ENCODE measurements at places on chromosomes 6 and 20.
A peak's percentile ranks its signal among the peaks of the same experiment; 100 is the strongest.

DNA sequence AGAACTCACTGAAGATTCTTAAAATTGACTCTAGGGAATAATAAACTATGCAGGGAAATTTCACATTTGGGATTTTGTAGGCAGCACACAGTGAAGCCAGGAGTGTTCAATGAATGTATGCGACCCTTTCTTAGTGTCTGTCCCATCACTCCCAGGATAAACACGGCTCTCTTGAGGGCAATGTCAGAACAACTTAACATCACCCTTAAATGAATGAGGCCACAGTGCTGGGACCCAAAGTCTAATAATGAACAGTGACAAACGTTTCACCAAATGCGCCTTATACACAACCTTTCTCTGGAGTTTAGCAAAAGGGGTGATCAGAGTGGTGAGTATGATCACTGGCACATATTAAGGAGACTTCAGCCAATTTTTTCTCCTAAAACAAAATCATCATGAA, 237.3 kb downstream of the CLVS2 start:
- DNase-seq: peak; percentile 68

GRCh38 chr6:160198606-160199211, 59.9 kb downstream of the SLC22A2 start:
- no peak for DNase-seq

- no peak for DNase-seq
Measured at GRCh38 chr20:17497821-17498580, 33.2 kb downstream of the BFSP1 start.

DNA sequence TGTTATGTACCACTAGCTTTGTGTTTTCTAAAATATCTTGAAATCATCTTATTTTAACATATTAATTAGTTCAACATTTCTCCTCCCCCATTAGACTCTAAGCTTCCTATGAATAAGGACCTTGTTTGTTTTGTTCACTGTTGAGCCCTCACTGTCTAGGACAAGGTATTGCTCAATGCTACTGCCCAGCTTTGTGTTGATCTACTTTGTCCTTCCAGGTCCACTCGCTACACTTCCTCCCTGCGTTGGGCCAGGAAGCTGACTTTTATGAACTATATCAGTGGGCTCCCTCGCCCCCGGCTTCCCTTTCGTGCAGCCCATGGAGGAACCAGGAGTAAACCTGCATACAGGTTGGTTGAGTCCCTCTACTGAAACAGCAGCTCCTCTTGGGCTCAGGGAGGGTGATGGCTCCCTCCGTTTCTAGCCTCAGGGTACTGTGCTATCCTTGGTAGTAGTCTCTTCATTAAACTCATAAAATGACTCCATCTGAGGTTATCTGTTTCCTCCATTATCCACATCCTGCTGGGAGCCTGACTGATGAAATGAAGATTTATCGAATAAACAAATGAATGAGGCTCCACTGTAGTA, 272.5 kb downstream of the CLIC5 start:
- DNase-seq: no peak

- no peak for DNase-seq
Measured at GRCh38 chr6:120514544-120514943, 819.7 kb downstream of the TBC1D32 start.

DNA sequence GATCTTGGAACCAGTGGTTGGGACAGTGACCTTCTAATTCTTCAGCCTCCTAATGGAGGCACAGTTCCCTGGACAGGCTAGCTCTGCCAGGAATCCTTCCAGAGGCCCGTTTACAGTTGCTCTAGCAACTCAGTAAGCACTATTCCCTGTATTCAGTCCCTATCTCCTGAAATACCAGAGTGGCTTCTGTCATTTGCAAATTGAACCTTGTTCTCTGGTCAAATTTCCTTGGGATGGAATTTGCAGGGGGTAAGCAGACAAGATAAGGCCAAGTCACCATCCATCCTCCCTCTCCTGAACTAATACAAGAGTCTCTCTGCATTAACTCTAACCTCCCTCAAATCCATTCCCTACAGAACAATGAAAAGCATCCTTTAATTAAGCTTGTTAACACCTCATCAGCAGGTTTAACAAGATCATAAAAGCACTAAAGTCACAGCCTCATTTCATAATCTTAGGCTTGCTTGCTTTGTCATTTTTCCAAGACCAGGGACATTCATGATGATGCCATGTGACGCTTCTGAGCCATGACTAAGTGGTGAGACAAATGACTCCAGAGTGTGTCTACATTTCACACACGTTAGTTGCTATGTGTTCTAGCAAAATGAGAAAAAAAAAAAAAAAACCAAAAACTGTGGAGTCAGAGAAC, 37.1 kb downstream of the SLC22A23 start:
- no peak for DNase-seq

- DNase-seq: no peak
Measured at GRCh38 chr6:558089-558488, 98.8 kb downstream of the HUS1B start.

GRCh38 chr6:125989631-125990030, 3.3 kb downstream of the TRMT11 start:
- DNase-seq: no peak

DNA sequence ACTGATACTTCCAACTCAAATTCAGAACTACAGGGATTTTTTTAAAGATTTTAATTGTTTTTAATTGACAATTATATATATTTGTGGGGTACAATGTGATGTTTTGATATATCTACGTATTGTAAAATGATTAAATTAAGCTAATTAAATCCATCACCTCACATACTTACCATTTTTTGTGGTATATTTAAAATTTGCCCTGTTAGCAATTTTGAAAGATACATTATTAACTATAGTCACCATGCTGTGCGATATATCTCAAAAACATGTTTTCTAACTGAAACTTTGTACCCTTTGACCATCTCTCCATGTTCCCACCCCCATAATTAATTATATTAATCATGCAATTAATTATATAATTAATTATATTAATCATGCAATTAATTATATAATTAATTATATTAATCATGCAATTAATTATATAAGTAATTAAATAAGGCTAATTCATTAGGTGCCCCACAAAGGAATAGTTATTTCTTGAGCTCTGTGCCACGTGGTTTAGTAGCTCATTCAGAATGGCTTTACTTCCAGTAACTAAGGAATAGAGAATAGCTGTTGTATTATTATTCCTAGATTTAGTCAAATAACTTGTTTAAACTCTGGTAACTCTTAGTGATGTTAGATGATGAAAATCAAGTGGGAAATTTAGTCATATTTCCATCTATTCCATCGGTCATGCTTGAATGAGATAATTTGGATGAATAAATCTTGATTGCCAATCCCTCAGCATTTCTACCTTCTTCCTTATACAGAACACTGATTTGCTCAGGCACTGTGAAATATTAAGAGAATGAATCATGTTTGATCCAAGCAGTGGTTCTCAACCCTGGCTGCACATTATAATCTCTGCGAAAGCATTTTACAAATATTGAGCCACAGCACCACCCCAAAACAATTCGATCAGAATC, 25.1 kb downstream of the LOC128125822 start:
- DNase-seq: no peak

DNA sequence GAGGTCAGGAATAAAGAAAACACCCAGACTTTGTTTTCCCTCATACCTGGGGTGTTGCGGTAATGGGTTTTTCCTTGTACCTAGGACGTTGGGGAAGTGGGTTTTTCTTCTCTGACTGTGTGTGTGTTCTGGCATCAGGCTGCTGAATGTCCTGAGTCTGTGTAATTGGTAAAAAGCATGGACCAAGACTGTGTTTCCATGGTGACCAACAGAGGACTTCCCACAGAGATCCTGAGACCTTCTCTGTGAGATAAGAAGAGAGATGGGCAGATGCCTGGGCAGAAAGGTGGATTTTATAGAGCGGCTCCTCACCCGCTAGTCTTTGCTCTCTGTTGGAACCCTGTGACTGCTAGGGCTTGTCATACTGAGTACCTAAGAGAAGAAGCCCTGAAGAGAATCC, 135.4 kb upstream of the GGTLC1 start:
- no peak for DNase-seq

- DNase-seq: peak; percentile 41
Measured at GRCh38 chr6:28696167-28696566, 170.5 kb downstream of the GPX5 start.

GRCh38 chr20:31977080-31977479, 9.1 kb downstream of the XKR7 start:
- DNase-seq: no peak

GRCh38 chr6:17101422-17102257, at the start of gene STMND1:
Gene STMND1 (plus strand): TSS chr6:17102050. CDS start chr6:17102258, 208 bp downstream.
- peak; percentile 71 for DNase-seq

DNA sequence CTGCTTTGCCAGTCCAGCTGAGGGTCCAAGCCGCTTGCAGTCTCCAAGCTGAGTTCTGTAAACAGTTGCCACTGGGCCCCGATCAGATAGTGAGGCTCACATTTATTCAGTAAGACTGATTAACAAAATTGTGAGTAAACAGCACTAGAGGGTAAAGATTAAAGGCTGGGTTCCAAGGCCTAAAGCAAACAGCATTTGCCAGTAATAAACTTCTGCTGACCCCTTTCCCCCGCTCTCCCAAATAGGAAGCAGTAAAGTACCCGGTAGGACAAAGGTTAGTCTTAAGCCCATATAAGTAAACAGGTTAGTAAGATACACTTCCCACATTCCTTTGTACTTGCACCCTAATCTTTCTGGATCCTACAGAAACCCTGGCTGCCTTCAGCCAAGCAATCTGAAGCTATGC, 181.8 kb downstream of the MEI4 start:
- no peak for DNase-seq

- peak; percentile 90 for DNase-seq
Measured at GRCh38 chr6:35213824-35214756, at the start of gene SCUBE3. Gene SCUBE3 (plus strand): TSS chr6:35213956. CDS start chr6:35214419, 463 bp downstream.

- no peak for DNase-seq
Measured at GRCh38 chr20:17012546-17013226, 214.2 kb upstream of the PCSK2 start.

- DNase-seq: peak; percentile 33
Measured at GRCh38 chr20:53914091-53914780, 156.2 kb downstream of the BCAS1 start.

- DNase-seq: peak; percentile 76
Measured at GRCh38 chr6:139473231-139473701, 98.8 kb upstream of the CITED2 start.

GRCh38 chr6:128074567-128074966, 173.7 kb upstream of the THEMIS start:
- DNase-seq: no peak

DNA sequence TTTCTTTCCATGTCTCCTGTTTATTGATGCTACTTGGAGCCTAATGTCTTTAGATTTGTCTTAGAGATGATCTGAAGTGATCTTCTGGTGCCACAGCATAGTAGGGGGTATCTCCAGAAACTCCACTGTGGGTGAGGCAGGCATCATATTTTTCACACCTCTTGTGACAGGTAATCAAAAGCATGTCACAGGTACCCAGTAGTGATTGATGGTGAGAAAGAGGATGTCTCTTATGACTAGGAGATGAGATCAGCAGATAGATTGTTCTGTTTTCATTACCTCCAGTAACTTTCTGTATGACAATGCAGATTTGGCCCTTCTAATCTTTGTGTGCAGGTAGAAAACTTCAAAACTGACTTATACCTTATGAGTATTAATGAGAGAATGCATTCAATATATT, 13.5 kb downstream of the NCOA7 start:
- DNase-seq: no peak

DNA sequence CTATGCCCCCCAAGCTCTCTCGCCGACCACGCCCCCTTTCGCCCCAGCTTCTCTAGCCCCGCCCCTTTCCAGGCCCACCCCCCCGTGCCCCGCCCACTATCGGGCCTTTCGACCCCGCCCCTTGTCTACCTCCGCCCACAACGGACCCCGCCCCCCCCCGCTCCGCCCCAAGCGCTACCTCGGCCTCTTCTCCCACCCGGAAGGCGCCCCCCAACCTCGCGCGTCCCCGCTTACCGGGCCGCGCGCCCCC, 200 bp downstream of the ZBTB22 start:
- DNase-seq: no peak

- DNase-seq: no peak
Measured at GRCh38 chr6:134848076-134848475, 101.8 kb downstream of the ALDH8A1 start.

- DNase-seq: peak; percentile 68
Measured at GRCh38 chr6:148244217-148244935, 98.3 kb upstream of the SASH1 start.

DNA sequence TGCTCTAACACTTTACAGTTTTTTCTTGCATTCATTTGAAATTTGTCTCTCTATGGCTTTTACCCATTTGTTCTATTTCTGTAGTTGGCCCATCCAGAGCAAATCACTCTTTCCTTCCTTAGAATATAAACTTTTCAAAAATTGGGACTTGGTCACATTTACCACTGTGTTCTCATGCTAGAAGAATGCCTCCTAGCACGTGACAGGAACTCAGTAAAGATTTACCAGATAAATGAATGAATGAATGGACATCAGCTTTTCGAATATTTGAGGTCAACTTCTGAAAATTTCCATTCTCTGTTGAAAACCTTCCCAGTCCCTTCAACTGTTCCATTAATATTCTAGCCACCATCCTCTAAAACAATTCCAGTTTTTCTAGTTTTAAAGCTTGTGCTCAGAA, 294.5 kb downstream of the CD83 start:
- DNase-seq: no peak

GRCh38 chr6:43286980-43287716, 10.9 kb upstream of the SLC22A7 start:
- no peak for DNase-seq

DNA sequence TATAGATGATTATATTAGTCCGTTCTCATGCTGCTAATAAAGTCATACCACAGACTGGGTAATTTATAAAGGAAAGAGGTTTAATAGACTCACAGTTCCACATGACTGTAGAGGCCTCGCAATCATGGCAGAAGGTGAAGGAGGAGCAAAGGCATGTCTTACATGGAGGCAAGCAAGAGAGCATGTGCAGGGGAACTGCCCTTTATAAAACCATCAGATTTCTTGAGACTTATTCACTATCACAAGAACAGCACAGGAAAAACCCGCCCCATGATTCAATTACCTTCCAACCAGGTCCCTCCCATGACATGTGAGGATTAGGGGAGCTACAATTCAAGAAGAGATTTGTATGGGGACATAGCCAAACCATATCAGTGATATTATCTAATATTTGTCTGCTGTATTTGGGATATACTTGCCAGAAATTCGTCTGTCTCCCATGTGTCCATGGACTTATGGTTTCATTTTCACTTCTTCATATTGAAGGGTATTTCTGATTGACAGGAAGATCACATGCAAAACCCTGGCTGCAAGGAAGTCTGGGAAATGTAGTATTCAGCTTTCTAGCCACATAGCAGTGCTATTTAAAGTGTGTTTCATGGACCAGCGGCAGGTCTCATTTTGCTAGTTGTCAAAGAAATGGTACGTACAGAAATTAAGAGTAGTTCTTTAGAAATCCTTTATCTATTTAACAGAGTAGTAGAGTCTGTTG, 50.5 kb upstream of the PAK5 start:
- DNase-seq: no peak

- no peak for DNase-seq
Measured at GRCh38 chr6:89487864-89488263, 54.9 kb downstream of the ANKRD6 start.

GRCh38 chr6:5202206-5202605, 58.5 kb downstream of the LYRM4 start:
- no peak for DNase-seq

DNA sequence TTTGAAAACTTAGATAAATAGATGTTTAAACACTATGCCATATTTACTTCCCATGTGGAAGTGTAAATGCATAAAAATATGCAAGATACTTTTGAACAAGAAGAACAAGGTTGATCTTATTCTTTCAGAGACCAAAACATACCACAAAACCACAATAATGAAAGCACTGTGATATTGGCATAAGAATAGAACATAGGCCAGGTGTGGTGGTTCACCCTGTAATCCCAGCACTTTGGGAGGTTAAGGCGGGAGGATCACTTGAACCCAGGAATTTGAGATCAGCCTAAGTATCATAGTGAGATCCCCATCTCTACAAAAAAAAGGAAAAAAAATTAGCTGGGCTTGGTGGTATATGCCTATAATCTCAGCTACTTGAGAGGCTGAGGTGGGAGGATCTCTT, 66.5 kb downstream of the KCNS1 start:
- DNase-seq: no peak
